ENCODE measurements at places on chromosomes 16 and 17.

DNA sequence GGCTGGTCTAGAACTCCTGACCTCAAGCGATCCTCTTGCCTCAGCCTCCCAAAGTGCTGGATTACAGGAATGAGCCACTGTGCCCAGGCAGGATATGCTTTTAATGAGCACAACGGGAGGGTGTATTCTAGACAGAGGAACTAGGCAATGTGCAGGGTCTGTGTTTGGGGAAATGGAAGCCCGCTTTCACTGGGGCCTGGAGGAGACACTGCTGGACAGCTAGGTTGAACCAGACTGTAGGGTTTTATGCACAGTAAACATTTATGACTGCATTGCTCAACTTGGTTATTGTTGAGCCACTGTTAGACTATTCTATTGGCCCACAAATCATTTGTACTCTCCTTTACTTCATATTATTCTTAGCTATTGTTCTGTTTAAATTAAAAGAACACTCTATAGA, 10.2 kb upstream of the SIAH1 start:
- no peak for DNase-seq

- DNase-seq = no peak
Measured at GRCh38 chr16:3444032-3444388, 530 bp downstream of the NAA60 start.

- DNase-seq = no peak
Measured at GRCh38 chr17:64940055-64940454, 20.8 kb upstream of the LRRC37A3 start.

DNA sequence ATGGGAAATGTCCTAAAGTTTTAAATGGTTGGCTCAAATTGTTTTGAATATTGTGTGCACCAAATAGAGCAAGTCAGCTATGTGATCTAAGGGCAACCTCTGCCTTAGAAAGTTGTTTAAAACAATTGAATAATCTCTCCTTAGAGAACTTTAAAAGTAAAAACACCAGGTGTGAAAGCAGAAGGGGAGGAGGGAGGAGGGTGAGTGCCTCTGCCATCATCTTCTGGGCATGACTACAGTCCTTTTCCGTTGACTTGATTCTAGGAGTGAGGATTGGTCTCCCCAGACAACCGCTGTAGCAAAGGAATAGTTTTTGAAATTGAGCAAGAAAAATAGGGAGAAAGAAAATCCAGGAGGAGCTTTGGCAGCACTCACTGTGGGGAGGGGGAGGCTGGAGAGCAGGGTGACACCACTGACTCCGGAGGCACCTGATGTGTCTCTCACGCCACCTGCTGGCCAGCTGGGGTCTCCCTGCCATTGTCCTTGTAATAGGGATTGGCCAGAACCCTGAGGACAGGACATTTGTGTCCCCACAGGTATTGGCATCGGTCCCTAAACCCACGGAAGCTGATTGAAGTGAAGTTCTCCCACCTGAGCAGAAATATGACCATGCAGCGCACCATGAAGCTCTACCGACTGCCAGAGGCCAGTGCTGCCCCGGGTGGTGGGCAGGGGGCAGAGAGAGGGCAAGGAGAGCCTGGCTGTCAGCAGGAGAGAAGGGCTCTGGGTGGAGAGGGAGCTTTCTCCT, 33.3 kb downstream of the PLCD3 start:
- DNase-seq = peak; percentile 38

GRCh38 chr17:78418326-78419026, 40.0 kb downstream of the PGS1 start:
- no peak for DNase-seq

DNA sequence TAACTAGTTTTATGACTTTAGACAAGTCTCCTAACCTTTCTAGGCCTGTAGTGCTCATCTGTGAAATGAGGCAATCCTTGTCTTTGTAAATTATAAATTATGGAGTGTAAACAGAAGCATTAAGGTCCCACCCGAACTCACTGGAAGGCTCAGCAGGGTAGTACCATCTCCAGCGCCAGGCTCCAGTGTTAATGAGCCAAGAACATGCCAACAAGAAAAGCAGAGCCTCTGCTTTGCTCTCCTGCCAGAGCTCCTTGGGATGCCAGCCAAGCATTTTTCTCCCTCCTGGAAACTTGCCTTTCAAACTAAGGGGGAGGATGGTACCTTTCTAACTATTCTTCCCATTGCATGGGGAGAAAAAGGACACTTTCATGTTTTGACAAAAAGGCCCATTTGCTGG, 14.9 kb downstream of the LIMD2 start:
- DNase-seq = no peak

- no peak for DNase-seq
Measured at GRCh38 chr17:59417452-59417851, 86.0 kb downstream of the YPEL2 start.

All from cerebellar nuclear complex (tissue), 1 donor.